ENCODE measurements at places on chromosomes 7 and 10.

DNA sequence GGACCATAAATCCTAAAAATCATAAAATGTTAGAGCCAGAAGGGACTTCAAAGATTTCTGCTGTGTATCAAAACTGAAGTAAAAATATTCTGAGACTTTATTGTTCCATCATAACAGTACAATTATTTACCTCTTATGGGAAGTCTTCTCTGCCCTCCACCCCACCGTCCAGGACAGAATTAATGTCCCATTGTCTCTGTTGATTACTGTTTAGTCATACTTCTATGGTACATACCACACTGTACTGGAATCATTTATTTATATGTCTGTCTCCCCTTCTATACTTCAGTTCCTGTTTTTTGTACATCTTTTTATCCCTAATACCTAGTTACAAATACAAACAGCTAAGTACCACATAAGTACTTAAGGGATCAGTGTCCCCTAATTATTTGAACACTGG, 91.4 kb upstream of the CAPZA2 start:
- no peak for DNase-seq

- no peak for DNase-seq
Measured at GRCh38 chr7:112130729-112131410, 75.3 kb downstream of the DOCK4 start.

- no peak for DNase-seq
Measured at GRCh38 chr10:93859049-93859655, 34.6 kb upstream of the SLC35G1 start.

DNA sequence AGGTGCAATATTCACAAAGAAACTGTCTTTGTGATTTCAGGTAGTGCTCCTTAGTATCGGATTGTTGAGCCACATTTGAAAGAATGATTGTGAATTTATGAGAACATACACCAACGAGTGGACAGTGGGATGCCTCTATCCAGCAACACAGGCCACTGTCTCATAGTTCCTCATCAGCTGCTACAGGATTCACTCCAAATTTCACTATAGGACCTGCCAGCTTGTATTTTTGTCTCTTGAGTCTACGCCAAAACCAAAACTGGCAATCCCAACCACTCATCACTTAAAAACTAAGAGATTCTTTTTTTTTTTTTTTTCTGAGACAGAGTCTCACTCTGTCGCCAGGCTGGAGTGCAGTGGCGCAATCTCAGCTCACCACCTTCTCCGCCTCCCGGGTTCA, 964.5 kb downstream of the CNTNAP2 start:
- DNase-seq: no peak
